ENCODE measurements at places on chromosomes 2 and 18.

GRCh38 chr18:49834258-49834657 lies 20.9 kb upstream of the ACAA2 start:
- no peak for DNase-seq

DNA sequence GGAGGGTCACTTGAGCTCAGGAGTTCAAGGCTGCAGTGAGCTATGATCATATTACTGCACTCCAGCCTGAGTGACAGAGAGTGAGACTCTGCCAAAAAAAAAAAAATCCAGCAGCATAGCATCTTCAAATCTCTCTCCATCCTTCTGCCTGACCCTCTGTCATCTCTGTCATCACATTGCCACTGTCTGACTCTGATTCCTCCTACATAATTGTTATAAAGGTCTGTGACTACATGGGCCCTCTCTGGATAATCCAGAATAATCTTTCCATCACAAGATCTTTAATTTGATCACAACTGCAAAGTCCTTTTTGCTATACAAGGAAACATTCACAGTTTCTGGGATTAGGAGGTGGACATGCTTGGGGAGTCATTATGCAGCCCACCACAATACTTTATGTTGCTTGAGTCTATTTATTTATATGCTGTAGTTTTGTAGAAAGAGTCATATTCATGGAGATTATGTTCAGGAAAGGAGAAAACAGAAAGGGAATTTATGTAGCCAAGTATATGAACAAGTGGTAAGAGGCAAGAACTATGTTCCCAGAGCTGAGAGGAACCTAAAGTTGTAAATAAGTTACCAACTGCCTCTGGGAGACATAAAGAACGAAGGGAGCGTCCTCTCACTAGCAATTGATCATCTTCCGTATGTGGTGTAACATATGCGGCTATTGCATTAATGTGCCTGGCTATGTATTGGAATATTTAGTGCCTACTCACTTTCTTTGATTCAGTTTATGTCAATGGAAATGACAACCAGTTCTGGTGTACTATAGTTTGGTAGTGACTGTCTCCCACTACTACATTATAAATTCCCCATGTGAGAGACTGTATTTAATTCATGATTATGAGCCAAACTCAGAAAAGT lies 21.5 kb downstream of the RND3 start:
- DNase-seq, result no peak

DNA sequence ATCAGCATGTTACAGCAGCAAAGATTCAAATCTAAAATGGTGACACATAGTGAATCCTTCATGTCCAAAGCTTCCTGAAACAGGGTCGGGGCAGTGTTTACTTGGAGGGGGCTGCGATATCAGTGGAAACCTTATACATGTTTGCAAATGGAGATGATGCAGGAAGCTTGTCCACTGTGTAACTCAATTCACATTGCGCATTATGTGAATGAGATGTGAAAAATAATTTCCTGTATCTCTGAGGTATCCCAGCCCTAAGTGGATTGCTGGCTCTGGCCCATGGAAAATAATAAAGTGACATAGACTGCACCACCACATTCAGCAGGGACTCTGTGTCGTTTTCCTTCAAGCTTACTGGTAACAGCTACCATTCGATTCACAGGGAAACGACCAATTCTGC lies 505.5 kb downstream of the GALR1 start:
- DNase-seq, result no peak

DNA sequence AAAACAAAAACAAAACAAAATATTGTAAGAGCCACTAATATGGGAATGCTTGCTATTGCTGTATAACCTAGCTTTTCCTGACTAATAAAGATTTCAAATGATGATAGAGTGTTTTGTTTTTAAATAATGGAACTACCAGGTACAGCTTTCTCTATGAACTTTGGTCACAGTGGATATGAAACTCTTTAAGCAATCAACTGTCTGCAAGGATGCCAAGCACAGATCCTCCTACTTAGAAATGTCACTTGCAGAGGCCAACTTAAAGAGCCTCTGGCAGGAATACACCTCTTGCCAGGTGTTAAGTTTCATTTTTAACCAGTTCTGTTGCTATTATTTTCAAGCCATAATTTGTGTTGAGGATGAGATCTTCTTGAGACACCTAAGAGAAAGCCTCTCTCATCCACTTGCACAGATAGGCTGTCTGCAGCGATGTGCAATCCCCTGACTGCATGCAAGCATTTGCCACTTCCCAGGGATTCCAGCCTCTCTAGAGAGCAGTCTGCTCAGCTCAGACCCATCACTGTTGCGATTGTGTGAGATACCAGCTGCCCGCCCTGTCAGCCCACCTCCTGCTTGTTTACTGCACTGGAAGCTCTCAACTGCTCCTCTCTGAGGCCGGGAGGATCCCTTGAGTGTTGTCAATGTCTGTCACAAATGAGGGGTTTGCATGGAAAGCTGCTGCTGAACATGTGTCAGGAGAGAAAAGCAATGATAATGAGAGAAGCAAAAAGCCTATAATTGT lies 86.1 kb upstream of the SCG2 start:
- DNase-seq, result no peak

DNA sequence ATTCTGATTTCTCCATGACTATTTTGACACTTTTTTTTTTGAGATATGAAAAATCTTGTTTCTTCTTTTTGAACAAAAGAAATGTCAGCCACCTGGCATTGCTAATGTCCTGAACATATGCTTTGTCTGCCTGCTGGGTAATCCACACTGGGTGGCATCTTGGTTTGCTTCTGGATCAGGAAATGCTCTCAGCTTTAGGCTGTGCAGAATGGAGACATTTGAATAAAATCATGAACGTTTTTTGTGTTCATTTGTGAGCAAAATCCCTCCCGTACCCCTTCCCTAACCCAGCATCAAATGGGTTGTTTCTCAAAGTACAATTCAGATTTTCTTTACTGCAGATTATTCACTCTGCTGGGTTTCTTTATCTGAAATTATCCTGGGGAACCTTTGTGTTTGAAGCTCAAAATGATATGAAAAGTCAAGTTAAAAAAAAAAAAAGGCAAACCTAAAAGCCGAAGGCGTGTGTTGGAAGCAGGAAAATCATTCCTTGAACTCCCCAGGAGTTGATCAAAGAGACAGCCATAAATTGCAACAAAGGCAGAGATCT lies 53.4 kb upstream of the KLF7 start:
- no peak for DNase-seq

- DNase-seq, result peak; percentile 33
Measured at GRCh38 chr2:8303322-8303832, 378.5 kb upstream of the ID2 start.

GRCh38 chr18:63111671-63112402 lies 207.7 kb downstream of the BCL2 start:
- no peak for DNase-seq

DNA sequence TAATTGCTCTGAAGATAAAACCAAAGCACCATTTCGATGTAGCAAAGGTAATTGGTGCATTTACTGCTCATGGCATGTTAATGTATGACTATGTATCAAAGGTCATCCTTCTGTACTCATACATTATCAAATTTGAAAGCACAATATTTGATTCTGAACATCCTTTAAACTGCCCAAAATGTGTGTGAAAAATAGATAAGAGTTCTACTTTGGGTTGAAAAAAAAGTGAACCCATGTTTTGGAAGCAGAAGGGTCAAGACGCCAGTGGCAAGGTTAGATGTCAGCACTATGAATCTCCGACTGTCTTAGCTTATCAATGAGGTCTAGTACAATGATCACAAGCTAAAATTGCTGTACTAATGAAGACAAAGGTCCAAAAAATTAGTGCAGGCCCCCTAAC lies 83.1 kb downstream of the LNPK start:
- no peak for DNase-seq

DNA sequence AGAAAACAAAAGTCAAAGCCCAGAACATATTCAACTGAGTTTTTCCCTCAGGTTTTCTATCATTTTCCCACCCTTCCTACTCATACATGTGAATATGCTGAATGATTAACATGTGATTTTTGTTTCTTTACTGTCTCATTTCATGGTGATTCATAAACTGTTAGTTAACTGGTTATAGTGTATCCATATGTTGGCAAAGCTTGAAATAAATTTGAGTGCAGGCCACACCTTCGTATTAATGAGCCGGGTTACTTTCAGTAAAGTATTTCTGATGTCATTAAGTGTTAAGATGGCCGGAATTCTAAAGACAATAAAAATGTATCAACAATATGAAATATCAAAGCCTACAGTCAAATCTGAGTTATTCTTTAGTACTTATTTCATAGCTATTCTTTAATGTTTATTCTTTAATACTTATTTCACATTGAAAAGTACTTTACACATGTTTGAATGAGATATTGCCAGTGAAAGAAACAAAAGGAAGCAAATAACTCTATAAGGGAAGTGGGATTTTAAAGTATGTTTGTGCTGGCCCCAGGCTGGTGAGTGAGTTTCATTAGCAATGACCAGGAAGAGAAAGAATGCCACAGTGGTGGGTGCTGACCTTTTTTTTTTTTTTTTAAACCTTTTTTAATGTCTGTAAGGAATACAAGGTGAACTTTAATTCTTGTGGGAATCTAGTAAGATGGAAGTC lies 178.6 kb downstream of the NEDD4L start:
- DNase-seq, result no peak

DNA sequence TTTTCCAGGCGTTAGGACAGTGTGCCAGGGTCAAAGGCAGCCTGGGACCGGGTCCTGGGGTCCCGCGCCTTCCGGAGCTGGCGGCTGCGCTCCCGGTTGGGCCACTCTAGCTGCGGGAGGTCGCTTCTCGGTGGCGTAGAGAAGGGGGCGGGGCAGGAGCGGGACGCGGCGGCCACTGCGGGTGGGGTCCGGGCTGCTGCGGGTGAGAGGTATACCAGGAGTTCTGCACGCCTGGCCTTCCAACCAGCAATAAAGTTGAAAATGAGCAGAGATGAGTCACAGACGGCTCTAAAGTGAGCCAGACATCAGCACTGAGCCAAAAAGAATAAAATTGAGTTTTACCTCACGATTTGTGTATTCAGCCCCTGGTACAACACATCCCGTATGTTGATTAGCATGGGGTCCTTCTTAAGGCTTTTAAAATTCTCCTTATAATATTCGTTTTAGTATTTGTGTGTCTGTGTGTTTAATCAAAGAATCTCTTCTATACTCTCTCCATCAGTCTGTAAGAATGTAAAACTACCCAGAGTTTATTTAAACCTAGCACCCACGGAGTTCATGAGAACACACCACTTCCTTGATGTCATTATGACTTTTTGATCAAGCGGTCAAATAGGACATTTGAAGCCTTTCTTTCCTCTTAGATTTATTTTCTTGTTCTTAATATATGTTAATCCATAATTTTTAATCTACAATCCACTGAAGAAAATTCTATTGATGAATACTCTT lies at the start of gene C1GALT1C1L:
Gene C1GALT1C1L, minus strand, starts transcription at position 108 of the 729 bp plus-strand sequence. Its CDS starts 107 bp downstream, at position 1.
- peak; percentile 23 for DNase-seq

DNA sequence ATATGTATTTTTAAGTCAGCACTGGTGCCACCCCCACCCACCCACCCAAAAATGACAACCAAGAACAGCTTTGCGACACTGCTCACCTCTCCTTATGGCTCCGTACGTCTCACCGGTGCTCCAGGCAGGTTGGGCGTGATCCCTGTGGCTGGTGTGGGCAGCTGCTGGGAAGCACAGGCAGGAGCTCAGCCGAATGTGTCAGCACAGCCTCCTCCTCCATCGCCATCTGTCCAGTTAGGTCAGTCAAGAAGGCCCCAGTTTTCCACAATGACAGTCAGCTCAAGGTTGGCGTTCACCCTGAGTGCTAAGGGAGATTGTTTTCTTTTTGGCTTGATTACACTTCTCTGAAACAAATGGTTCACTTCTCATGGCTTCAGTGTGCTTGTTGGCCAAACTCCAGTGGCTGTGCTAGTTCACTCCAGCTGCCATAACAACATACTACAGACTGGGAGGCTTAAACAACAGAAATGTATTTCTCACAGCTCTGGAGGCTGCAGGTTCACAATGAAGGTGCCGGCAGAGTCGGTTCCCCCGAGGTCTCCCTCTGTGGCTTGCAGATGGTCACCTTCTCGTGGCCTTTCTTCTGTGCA lies 30.2 kb downstream of the AMER3 start:
- DNase-seq, result no peak

DNA sequence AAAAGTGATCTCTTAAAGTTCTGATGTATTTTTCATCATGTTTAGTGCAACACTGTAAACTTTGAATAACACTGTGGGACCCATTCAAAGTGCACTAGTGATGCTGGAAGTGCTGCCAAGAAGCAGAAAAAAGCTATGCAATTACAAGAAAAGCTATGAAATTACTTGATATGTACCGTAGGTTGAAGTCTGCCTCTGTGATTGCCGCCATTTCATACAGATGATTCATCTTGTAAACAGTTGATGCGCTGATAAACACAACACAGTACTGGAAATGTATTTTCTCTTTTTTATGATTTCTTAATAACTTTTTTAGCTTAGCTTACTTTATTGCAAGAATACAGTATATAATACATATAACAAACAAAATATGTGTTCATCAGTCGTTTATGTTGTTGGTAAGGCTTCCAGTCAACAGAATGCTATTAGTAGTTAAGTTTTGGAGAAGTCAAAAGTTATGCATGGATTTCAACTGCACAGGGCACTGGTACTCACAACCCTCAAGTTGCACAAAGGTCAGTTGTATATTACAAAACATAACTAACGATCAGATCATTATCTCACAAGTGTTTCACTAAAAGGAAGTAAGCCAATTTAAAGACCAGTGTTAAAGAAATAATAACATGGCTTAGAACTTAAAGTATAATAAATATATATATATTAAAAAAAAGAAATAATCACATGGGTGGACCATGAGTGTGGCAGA lies 82.0 kb downstream of the SGPP2 start:
- no peak for DNase-seq

DNA sequence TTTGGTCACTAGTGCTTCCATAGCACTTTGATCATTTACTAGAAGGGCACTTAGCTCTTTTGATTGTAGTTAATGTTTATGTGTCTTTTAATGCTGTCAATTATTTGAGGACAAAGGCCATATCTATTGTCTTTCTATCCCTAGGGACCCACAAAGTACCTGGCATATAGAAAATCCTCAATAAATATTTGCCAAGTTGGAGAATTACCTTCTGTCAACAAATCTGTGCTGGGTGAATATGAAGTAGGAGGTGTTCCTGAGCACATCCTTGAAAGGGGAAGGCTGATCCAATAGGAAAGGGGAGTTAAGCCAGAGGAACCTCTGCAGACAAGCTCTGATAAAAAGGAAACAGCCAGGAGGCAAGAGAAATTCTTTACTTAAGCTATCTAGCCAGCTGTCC lies 8.2 kb downstream of the DPP4 start:
- no peak for DNase-seq

GRCh38 chr2:155223781-155224406 lies 525.4 kb downstream of the KCNJ3 start:
- no peak for DNase-seq

DNA sequence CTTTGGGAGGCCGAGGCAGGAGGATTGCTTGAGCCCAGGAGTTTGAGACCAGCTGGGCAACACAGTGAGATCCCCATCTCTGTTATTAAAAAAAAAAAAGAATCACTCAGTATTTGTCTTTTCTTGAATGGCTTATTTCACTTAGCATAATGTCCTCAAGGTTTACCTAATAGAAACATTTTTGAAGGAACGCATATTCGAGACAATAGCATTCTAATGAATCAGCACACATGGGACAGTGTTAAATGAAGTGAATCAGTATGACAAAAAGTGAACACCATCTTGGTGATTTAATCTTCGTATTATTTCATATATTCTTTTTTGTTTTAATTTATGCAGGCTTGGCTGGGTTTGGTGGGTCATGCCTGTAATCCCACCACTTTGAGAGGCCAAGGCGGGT lies 44.7 kb downstream of the WIPF1 start:
- no peak for DNase-seq

Measured in stimulated activated CD4-positive, alpha-beta T cell treated with anti-CD3 and anti-CD28 coated beads, Interleukin-12 subunit alpha, Interleukin-12 subunit beta, amount 100 ng/mL, for 4 hours (primary cell).